ENCODE measurements at places on chromosomes 12 and 14. TPM values are rescaled to one million over a fixed set of nuclear protein-coding genes. Genes with fewer than 3 reads are reported as not detected.

The DACT1 gene
- 6.4 TPM for total RNA-seq

The FLVCR2 gene
- total RNA-seq: 5.3 TPM

The SPTB gene
- total RNA-seq: under 0.01 TPM

The BDKRB2 gene
- total RNA-seq: 67.2 TPM

The RBP5 gene
- 0.33 TPM for total RNA-seq

All from smooth muscle cell of trachea (primary cell).